Activated T-helper 17 cell treated with anti-CD3 and anti-CD28 coated beads, Interleukin-2, amount 50 U/mL, for 72 hours (primary cell): ENCODE measurements at places on chromosomes 2 and 18.

GRCh38 chr2:220241423-220241822 lies 614.0 kb downstream of the SLC4A3 start:
- ATAC-seq: no peak

- no peak for ATAC-seq
Measured at GRCh38 chr2:66082581-66082980, 352.3 kb upstream of the MEIS1 start.

DNA sequence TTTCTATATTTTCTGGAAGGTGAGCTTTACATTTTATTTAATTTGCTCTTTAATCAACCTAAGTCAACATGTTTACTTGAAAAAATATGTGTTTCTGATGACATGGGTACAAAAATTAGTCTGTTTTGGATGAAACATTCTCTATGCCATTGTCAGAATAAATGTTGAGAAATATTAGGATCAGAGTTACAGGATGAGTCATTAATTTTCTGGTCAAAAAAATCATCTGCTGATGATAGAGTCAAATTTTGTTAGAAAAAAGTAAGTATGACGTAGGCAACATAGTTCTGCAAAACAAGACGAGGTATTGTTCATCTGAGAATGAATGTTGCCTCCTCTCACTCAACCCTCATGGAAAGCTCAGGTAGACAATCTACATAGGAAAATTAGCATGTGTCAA lies 107.6 kb upstream of the CAVIN2 start:
- no peak for ATAC-seq

- no peak for ATAC-seq
Measured at GRCh38 chr18:50454387-50454988, 79.6 kb downstream of the SKA1 start.

GRCh38 chr18:31798399-31798798 lies 37.7 kb upstream of the SLC25A52 start:
- ATAC-seq: no peak

DNA sequence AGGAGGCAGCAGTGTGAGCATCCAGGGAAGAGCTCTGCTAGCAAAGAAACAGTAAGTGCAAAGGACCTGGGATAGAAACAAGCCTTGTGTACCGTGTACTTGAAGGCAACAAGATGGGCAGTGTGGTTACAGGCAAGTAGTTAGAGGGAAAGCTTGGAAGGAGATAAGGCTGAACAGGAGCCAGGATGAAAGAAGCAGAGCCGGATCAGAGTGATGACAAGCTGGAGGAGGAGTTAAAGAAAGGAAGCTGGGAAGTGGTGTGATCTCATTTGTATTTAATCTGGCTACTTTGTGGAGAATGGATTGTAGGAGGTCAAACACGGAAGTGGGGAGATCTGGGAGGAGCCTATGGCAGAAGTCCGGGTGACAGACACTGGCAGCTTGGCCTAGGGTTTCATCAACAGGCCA lies 44.7 kb upstream of the VPS54 start:
- no peak for ATAC-seq

GRCh38 chr2:215332872-215333595 lies 21.2 kb downstream of the ATIC start:
- no peak for ATAC-seq

DNA sequence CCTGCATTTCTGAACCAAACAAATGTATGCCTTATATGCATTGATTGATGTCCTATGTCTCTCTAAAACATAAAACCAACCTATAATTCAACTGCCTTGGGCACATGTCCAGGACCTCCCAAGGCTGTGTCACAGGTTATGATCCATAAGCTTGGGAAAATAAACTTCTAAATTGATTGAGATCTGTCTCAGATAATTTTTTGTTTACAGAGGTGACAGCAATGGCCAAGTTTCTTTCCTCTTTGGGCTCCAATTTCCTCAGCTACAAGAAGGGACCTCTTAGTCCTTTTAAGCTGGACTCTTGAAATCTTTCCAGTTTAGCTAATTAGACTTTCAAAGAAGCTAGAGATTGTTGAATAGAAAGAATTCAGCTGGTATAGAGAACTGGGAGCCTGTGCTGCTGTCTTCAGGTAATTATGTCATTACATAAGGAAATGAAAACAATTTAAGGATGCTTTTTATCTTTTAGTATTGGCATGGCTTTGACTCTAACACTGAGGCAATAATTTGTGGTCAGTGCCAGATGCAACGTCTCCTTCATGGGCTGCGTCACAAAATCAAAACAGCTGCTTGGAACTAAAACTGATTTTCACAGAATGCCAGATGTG lies 412.1 kb upstream of the TRIB2 start:
- no peak for ATAC-seq

DNA sequence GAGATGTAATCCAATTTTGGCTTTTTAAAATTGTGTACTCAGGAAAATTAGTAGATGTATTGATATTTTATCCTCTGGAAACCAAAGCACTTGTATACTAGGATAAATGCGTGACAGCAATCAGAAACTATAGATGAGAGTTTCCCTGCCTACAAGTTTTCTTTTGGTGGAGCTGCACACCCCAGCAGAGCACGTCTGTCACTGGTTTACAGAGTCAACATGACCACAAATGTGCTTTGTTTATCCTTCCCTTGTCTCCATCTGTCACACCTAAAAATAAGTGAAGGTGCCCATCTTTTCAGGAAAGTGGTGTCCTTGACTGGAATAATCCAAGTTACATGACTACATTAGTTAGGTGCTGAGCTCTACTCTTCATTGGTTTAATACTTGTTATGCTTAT lies 210.4 kb upstream of the DSEL start:
- ATAC-seq: no peak

- ATAC-seq: no peak
Measured at GRCh38 chr2:18104595-18105224, 226.2 kb downstream of the KCNS3 start.

DNA sequence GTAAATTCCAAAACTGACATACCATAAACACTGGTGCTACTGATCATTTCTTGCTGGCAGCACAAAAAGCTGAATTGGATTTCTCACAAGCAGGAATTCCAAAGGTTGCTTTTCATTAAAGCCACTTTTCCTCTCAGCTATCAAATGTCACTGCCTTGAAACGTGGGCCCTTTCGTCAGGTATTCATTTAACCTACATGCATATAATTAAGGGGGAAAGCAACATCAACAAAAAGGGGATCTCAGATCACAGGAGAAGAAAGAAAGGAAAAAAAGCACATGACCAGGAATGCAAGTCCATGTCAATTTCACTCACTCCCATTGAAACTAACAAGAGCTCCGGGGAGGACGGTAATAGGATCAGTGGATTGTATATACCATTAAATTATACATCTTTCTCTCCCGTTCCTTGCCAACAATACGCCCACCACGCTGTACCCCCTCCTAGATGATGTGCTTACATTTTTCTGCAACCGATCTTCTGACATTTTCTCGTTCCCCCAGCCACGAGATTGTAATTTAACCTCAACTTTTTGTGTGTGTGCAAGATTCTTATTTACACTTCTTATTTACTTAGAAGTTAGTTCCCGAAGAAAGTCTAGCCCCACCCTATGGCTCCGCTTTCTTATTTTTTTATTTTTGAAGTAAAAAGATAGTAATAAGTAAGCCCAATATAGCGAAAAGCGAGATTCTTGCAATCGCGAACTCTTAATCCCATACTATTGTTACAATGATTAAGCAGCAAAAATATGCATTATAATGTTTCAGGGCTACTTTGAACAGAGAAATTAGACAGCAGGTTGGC lies 725 bp downstream of the FIGN start:
- ATAC-seq: no peak

DNA sequence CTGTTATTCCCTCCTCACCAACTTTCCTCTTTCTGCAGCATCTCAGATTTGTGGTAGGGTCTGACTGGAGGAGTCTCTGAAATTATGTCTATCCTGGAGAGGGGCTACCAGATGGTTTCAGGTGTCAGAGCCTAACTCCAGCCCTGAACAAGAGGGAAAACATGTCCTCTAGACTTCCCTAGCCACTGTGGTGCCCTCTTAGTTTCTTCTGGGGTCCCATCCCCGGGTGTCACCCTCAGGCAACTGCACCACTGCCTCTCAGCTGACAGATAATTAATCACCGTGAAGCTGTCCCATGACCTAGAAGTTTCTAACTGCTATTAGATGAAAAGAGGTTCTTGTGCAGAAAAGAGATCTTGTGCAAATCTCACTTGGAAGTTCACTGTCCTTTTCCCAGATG lies 95.1 kb upstream of the CELF4 start:
- ATAC-seq: no peak

DNA sequence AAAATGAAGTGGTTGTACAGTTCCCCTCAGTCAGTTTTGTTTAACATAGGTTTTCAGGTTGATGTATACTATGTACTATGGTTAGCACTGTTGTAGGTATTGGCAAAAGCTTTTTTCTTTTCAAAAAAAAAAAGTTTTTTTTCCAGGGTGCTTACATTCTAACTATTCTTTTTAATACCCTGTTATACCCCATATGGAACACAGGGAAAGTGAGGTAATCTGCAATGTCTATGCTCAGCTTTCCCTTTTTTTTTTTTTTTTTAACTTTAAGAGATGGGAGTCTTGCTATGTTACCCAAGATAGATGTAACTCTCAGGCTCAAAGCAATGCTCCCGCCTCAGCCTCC lies 590 bp upstream of the CCDC138 start:
- no peak for ATAC-seq

GRCh38 chr18:23352042-23352441 lies 101.0 kb upstream of the RIOK3 start:
- no peak for ATAC-seq

DNA sequence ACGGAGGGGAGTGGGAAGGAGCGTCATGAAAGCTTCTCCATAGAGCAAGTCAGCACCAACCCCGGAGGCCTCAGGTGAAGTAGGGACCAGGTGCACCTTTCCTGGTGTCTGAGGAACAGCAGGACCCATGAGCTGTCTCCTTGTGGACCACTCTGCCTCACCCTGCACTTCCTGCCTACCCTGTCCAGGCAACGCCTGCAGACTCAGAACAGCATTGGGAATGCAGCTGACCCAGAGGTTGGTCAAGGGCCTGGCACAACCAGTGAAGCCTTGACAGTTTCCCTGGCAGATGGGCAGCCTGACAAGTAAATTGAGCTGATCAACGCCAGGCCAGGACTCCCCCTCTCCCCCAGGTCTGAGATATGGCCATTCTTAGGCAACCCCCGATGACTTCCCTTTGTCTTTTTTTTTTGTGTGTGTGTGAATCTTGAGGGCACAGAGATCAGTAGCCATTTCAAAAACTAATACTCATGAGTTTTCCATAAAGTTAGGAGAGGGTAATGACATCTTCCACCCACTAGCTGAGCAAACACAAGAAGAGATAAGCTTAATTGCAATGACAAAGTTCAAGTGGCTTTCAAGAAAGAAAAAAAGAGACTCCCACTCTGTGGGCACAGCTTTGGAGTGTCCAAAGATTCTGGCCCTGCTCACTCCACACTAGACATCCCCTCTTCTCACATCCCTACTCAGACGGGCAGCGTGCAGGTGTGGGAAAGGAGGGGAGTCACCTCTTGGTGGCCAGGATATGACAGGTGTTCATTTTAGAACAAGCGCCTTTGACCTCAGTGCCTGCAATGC lies 3.5 kb upstream of the FABP1 start:
- no peak for ATAC-seq

- no peak for ATAC-seq
Measured at GRCh38 chr2:145484448-145485097, 964.7 kb upstream of the ZEB2 start.

GRCh38 chr18:39302481-39302880 lies 1736.9 kb upstream of the CELF4 start:
- no peak for ATAC-seq

DNA sequence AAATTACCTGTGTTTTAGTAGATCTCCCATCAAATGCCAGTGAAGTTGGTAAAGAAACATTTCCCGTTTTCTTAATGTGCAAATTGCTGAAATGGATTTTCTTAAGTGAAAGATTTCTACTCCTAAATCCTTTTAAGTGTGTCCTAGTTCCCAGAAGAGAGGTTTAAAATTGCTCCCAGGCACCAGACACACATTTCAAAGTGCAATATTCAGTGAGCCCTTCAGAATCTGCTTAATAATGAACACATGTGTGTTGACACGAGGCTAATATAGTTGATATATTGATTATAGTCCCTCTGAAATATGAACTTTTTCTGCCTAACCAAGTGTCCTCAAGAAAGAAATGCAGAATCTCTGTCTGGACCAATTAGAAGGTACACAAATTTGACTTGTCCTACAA lies 861.7 kb upstream of the CNTNAP5 start:
- no peak for ATAC-seq

DNA sequence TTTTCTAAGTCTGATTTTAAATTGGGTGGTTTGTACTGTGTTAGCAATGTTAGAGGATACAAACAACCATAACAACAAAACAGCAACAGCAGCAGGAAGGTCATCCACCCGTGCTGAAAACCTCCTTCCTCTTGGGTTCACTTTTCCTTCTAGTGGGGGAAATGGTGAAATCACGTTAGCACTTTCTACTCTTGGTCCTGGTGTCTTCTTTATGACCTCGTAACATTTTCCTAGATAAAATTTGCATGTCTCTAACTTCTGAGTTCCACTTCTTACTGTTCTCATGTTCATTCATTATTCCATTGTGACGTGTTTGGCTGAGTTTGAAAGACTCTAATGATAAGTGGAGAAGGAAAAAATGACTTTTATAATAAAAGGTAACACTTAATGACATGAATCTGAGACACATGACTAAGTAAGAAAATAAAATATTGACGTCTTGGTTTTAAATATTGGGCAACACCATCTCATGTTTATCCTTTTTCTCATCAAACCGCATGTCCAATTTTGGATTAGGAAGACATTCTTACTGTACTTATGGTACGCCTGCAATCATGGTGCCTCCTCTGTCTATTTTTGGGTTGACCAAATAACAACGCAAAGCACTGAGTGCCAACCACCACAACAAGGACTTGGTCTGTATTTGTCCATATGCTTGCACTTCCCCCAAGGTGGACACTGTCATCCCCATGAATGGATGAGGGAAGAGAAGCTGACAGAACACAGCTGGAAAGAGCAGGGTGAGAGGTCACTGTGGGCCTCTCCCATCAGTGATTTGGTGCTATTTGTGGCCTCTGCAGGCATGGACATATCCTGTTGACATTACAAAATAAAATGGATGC lies 25.7 kb upstream of the IL1R1 start:
- peak; percentile 45 for ATAC-seq

DNA sequence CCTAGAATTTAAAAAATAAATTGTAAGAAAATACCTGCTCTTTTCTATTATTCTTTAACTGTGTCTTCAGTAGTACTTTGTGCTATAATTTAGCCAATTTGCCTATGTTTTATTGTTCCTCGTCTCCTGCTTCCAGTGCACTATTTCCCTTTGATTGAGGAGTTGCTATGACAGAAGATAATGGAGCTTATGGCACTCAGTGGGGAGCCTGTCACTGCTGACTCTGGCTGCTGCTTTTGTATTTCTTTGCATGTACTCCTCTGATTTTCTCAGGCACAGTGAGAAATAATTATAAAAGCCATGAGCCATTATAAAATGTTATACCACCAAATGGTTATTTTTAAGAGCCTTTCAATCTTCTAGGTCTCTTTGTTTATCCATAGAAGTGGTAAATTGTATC lies 1310.8 kb upstream of the SLC39A10 start:
- ATAC-seq: no peak

- ATAC-seq: no peak
Measured at GRCh38 chr2:237177052-237177451, 91.4 kb downstream of the COPS8 start.

- ATAC-seq: no peak
Measured at GRCh38 chr18:37383036-37383785, 182.4 kb downstream of the CELF4 start.

GRCh38 chr2:96580771-96581170 lies 44.2 kb downstream of the ARID5A start:
- no peak for ATAC-seq

GRCh38 chr2:148049284-148049683 lies 28.4 kb downstream of the MBD5 start:
- ATAC-seq: no peak
